Cardiac septum (tissue), 1 donor: ENCODE measurements at places on chromosomes 11 and 22. TPM values are rescaled to one million over a fixed set of nuclear protein-coding genes. Genes with fewer than 3 reads are reported as not detected.

The LRRN4CL gene
- 2.9 TPM for total RNA-seq

GRCh38 chr11:93958991-93959390 lies 62.2 kb upstream of the HEPHL1 start:
- no peak for DNase-seq

- no peak for DNase-seq
These were observed 101.0 kb downstream of the ARL14EP start for GRCh38 chr11:30423886-30424285.

DNA sequence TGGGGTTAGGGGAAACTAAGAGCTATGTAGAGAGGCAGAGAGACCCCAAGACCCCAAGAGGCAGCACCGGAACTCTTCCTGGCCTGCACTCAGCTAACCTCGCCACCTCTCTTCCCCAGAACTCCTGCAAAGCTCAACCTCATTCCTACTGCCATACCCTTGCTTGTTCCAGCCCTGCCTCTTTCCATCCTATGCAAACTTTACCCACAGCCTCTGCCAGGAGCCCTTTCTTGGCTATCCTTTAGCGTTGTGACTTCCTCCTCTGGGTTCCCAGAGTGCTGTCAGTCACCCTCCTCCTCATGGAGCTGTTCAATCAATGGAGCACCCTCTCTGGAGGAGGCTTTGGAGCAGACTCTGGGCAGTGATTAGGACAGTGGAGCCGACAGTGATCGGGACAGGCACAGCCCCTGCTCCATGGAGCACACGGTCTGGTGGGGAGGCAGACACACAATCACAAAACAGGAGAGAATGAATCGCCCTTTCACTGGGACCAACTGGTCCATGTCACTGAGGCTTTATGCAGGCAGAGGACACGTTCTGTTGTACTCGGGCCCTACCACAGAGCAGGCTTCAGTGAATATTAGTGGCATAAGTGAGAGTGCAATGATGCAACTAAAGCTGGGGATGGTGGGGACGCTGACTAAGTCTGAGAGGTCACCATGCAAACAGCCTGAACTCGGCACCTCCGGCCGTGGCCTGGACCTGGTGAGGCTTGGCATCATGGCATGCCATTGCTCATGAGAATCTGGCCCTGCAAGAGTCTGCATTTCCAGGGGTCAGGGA lies 24.6 kb upstream of the P2RY2 start:
- no peak for DNase-seq

GRCh38 chr11:15349413-15349812 lies 234.7 kb downstream of the INSC start:
- DNase-seq: no peak

GRCh38 chr22:36871669-36872081 lies 10.9 kb downstream of the NCF4 start:
- DNase-seq: no peak

DNA sequence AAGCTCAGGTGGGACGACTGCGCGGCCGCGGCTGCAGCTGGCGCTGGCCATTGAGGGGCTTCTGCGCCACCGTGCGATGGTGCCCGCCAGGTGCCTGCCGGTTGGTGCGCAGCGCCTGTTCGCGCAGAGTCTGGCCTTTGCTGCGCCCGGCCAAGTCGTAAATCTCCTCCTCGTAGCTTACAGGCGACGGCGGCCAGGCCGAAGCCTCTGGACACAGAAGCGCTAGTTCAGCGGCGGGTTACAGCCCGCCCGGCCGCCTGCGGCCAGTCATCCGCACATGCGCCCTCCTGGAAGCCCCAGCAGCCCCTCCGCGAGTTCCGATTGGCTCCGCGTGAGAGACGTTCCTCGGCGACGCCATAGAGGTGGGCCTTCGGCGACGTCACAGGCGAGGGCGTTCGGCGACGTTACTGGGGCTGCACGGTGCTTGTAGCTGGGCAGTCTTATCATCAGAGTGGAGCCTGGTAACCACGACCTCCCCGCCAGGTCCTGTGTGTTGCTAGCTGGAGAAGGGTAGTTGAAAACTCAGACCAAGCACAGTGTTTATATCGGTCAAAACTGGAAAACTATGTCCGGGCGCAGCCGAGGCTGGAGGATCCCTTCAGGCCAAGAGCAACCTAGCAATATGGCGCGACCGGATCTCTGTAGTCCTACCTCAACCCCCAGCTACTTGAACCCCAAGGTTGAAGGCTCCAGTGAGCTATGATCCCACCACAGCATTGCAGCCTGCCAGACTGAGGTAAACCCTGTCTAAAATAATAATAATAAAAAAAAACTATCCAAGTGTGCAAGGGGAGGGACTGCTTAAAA lies 265.7 kb downstream of the OR4C45 start:
- no peak for DNase-seq

DNA sequence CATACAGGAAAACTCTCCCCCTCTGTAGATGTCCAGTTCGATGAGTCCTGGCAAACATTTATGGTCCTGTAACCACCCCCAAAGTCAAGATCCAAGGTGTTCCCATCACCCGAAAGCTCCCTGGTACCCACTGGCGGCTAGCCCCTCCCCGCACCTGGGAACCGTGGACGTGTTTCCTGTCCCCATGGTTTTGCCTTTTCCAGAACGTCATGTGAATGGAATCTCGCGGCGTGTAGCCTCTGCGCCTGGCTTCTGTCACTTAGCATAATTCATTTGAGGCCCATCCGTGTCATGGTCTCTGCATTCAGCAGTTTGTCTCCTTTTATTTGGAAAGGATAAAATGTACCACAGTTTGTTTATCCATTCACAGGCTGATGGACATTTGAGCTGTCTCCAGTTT lies 106.3 kb downstream of the KCNQ1 start:
- DNase-seq: peak; percentile 49
